ENCODE measurements at places on chromosomes 3 and 15.

- DNase-seq = no peak
Measured at GRCh38 chr3:15899388-15899787, 101.6 kb upstream of the ANKRD28 start.

DNA sequence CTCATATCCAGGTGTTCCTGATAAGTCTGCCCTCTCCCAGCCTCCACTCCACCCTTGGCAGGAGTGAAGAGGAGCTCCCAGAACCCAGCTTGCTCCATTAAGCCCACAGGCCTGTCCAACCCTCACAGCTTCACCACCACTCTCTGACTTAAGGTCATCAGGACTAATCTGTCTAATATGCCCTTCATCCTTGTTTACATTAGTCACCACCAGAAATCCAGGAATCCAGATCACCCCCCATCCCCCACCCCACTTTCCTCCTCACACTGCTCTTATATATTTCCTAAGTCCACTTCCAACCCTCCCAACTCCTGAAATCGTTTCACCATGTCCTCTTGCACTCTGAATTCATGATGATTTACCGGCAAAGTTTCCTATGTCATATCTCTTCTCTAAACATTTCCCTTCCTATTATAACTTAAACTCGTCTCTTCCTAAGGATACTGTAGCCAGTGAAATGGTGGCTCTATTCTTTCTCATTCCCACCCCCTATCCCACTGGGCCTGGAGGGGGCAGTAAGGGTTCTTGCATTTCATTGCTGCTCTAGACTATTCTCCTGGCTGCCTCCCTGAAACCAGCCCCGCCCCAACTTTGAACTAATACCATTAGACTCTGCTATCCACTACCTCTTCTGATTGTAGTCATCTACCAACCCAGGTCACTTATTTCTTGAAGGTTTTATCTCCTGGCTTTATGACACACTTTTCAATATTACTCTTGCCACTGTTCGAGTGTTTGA is 43.4 kb downstream of the PPP2R3A start:
- no peak for DNase-seq

DNA sequence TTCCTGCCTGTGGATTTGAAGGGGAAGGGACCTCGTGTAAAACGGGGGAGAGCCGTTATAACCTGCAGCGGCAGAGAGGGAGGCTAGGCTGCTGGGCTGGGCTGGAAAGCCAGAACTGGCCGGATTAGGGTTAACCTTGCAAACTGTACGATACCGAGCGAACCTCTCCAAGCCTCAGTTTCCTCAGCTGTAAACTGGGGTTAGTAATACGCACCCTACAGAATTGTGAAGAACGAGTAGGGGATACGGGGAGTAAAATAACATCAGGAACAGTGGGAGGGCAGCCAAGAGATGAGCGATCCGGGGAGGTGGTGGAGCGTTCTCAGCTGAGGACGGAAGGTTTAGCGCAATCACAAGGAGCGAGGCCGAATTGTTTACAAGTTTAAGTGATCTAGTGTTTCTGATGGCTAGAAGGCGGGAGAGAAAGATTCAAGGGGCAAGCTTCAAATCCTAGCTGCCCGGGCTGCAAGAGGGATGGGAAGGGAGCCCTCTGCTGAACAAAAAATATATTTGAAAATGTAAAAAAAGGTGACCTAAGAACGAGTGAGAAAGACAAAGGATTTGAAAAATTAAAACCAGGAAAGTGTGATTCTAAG is 768 bp upstream of the SEMA5B start:
- DNase-seq = no peak

- DNase-seq = no peak
Measured at GRCh38 chr3:61371123-61371522, 119.9 kb upstream of the FHIT start.
